ENCODE measurements at places on chromosomes 7 and 10.
A peak's percentile ranks its signal among the peaks of the same experiment; 100 is the strongest.

DNA sequence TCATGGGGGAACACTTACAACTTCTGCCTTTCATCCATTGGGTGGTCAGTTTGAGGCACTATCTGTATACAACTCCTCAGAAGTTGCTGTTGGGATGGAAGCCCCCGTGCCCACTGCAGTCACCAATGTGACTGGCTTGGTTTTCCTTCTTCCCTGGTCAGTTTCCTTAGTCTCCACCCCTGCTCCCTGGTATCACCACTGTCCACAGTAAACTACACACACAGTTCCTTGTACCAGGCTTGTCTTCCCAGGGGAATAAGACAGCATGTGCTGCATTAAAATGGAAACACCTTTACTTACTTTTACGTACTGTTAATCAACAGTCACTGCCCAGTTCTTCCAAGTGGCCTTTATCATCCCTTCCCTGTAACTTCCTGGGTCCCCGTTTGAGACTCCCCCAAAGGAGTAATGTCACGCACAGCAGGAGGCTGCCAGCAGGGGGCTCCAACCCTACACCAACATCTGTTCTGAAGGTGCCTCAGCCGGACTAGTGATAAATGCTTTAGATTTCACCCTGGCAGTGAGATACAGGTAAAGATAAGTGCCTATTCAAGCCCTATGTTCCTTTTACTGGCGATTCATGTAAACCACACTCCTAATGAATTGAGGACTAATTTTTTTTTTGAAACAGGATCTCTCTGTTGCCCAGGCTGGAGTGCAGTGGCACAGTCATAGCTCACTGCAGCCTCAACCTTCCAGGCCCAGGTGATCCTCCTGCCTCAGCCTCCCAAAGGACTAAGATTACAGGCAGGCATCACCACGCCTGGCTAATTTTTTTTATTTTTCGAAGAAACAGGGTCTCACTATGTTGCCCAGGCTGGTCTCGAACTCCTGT, 45.3 kb upstream of the PIK3AP1 start:
- DNase-seq = peak; percentile 36

- no peak for DNase-seq
These were observed 104.7 kb upstream of the IL6 start for GRCh38 chr7:22622116-22622785.

DNA sequence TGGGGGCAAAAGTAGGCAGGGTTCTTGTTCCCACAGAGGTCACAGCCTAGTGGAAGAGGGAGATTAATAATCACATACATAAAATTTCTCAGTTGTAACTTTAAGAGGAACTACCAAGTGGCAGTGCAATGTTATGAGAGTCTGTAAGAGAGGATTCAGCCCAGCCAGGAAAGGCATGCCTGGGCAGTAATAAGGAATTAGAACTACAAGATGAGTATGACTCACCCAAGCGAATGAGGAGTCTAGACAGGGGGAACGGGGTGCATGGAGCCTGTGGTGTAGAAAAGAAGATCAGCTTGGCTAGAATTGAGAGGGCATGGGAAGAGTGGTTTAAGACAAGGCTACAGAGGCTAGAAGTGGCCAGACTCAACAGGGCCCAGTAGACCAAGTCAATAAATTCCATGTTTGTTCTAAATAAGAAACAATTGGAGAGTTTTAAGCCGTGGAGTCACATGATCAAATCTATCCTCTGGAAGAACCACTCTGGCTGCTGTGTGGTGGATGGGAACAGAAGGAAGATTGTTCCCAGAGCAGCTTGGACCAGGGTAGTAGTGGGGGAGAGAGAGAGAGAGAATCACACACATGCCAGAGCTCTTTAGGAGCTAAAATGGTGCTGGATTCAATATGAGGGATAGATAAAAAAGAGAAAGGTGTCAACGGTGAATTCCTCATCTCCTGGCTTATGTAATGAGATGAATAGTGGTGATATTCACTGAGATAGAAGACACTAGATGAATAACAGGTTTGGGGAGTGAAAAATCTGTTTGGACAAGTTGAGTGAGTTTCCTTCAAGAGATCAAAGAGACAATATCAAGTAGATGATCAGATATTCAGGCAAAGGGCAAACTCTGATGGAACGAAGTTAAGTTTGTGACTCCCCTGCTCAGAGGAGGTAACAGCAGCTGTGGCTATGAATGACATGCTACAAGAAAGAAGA, 265.1 kb downstream of the FGFR2 start:
- DNase-seq = no peak

DNA sequence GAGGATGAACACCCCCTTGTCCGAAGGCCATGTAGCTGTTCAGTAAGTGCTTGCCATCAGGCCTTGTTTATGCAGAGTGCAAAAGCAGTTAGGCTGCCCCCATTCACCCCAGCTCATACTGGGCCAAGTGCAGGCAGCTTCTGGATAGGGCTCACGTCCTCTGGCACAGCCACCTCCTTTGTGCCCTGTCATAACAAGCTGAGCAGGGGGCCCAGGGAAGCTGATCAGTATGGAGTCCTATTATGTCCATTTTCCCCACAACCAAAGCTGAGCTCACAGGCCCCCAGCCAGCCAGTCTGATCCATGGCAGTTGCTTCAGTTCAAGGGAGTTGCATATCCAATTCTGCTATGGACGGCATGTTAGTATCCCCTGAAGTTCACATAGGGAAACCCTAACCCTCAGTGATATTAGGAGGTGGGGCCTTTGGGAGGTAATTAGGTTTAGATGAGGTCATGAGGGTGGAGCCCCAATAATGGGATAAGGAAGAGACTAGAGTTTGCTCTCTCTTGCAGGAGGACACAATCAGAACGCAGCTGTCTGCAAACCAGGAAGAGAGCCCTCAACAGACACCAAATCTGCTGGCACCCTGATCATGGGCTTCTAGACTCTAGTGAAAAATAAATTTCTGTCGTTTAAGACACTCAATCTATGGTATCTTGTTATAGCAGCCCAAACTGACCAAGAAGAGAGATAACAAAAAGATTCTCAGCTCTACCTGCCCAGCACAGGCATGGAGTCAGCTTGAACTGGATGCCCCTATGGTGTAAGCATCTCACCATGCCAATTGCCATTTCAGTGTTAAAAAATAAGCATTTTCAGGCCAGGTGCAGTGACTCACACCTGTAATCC, 155.9 kb downstream of the FGFR2 start:
- no peak for DNase-seq

DNA sequence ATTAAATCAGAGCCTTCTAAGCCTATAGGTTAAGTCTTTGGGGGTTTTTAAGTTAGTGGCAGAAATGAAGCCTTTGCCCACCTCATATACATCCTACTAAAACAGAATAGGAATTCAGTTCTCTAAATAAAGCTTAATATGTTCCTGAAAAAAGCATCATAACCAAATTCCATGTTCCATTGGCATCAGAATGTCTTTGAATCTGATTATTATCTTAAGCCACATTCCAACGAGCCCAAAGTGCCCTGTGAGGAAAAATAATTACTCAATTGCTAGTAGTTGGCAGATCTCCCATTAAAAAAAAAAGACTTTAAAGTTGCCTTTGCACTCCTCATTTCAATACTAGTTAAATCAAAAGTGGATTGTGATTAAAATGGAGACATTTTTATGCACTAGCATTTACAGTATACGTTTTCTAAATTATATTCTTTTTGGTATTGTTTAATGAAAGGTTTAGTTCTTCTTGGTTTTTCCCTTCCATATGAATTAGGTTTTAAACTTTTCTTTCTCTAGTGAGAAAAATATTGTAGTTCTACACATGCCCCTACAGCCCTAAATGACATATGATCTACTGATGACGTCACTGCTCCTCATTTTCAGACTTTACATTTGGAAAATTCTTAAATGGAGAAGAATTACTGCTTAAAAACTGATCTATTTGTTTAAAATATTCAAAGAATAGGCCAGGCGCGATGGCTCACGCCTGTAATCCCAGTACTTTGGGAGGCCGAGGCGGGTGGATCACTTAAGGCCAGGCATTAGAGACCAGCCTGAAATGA, 54.3 kb upstream of the CABCOCO1 start:
- DNase-seq = peak; percentile 16

DNA sequence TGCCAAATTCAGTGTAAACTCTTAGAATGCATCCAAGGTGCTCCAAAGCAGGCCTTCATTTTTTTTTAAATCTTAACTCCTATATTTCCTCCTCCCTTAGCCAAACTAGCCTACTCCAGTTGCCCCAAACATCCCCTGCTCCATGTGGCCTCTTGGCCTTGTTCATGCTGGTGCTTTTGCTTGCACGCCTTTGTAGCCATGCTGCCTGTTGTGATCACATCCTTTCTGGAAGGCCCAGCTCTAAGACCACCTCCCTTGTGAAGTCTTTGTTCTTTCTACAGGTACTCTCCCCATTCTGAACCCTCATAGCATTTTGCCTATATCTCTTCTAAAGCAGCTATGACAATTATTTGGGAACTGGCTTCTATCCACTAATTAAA, 375.3 kb upstream of the NFE2L3 start:
- DNase-seq = no peak

- peak; percentile 26 for DNase-seq
These were observed 1.4 kb upstream of the CALD1 start for GRCh38 chr7:134777908-134778580.

DNA sequence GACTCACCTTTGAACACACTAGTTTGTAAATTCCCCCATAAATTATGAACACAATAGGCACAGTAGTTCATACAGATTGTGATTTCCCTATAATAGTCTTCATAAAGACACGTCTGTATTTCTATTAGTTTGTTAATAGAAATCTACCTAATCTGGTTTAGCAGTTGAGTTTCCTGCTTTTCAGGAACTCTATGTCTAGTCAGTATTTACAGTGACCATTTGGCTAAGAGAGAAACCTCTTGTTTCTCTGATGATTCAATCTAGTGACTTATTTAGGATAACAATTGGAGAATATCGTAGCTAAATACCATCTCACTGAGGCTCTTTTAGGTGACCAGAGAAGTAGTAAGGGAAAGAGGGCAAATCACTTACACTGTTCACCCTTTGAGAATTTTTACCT, 5.9 kb upstream of the HERPUD2 start:
- DNase-seq = no peak

DNA sequence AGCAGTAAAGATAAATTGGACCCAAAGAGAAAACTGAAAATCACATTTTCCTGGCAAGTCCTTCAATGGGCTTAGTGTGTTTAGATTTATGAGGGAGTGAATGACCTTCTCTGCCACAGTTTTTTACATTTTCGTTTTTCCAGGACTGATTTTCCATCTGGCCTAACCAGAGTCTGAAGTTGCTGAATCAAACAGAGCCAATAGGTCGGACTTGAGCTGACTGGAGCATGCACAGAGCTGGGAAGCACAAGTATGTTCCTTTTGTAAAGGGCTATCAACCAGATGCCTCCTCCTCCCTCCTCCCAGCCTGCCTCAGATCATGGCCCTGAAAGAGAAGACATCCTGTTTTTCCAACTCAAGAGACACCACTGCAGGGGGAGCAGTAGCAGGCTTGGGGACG, 126.0 kb upstream of the ANKRD1 start:
- no peak for DNase-seq

GRCh38 chr10:100163704-100164621, 21.9 kb downstream of the ERLIN1 start:
- DNase-seq = no peak

Data from astrocyte of the spinal cord (primary cell).